Activated effector memory CD4-positive, alpha-beta T cell treated with anti-CD3 and anti-CD28 coated beads, Interleukin-2, amount 50 U/mL, for 16 hours (primary cell): ENCODE measurements at places on chromosomes 2 and 18.

DNA sequence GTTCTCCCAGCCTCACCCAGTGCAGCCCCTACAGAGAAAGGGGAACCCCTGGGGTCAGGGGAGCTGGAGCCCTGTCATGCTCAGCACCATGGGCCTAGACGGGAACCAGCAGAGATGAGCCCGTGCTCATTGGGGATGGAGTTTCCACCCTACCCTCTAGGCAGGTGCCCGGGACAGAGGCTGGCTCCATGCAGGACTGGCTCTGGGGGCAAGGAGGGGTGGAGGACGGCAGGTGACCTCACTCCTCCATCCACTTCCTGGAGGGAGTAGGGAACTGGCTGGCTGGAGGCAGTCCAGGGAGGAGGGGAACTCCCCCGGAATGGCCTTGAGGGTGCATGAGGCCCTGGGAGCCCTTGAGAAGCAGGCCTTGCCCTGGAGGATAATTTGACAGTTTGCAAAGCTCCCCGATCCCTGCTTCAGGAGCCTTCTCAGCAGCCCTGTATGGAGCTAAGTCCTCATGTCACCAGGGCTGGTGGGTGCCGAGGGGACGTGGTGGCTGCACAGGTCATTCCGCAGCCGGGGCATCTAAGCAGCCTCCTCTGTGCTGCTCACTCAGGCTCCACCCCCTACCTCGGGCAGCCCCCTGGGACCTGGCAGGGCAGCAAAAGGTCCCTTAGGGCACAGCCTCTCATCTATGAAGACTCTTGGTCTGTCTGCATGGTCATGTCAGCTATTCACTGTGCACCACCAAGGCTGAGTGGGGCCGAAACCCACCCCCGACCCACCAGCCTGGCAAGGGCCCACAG lies 2.1 kb downstream of the NEURL3 start:
- no peak for DNase-seq

DNA sequence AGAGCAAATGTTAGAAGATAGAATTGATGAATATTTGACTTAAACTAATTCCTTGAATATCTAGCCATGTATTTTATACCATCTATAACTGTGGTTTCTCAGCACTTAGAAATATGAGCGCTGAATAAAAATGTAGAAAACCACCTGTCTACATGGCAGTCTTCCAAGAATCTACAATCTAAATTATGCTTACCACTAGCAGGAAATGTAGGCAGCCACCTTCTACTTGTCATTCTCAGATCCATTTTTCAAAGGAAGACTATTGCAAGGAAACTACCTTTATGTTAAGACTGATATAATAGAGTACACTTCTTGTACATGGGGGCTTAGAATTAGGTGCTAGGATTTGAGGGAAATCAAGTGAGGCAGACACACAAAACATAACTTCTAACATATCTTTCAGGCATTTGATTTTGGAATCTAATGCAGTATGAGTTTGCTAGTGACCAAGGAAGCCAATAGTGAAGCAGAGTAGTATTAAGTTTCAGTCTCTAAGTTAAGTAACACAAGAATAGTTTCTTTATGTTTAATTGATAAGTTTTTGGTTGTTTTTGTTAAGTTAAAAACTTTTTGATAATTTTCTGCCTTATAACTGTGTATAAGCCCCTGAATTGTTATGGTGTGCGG lies 175.9 kb upstream of the ITGA4 start:
- DNase-seq = no peak

DNA sequence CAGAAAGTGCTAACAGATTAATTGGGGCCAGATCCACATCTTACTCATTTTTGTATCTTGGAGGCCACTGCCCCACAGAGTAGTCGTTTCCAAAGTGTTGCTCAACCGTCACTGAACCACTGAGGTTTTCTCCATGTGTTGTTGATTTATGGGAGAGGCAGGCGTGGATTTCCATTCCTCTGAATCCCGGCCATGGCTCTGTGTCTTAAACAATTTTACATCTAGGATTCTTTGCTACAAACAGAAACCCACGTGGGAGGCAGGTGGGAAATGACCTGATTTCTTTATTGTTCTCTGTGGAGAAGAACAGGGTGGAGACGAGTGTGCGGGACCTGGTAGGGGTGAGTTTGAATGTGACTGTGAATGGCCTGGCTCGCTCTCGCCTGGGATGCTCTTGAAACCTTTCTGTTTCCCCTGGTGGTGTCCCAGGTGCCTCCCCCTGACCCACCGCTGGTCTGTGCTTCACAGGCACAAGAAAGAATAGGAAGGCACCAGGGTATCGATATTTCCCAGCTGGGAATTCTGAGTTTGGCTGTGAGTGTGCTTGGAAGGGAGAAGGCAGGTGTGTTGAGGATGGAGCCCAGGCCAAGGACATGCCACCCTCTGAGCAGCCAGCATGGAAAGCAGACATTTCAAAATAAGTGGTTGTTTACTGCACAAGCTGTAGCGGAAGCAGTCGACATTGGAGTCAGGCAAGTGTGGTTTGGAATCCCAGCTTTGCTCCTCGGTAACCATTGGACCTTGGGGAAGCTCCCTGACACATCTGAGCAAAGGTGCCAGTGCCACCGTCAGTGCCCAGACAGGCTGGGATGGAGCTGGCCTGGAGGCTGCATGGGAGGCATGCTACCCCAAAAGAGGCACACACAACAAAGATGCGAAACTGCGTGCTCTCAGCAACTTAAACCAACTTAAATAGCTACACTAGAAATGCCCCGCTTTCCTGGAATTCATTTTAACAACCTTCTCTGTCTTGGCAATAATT lies 50.0 kb downstream of the LPIN1 start:
- no peak for DNase-seq

- no peak for DNase-seq
These were observed 24.8 kb upstream of the HDAC4 start for GRCh38 chr2:239425631-239426030.

DNA sequence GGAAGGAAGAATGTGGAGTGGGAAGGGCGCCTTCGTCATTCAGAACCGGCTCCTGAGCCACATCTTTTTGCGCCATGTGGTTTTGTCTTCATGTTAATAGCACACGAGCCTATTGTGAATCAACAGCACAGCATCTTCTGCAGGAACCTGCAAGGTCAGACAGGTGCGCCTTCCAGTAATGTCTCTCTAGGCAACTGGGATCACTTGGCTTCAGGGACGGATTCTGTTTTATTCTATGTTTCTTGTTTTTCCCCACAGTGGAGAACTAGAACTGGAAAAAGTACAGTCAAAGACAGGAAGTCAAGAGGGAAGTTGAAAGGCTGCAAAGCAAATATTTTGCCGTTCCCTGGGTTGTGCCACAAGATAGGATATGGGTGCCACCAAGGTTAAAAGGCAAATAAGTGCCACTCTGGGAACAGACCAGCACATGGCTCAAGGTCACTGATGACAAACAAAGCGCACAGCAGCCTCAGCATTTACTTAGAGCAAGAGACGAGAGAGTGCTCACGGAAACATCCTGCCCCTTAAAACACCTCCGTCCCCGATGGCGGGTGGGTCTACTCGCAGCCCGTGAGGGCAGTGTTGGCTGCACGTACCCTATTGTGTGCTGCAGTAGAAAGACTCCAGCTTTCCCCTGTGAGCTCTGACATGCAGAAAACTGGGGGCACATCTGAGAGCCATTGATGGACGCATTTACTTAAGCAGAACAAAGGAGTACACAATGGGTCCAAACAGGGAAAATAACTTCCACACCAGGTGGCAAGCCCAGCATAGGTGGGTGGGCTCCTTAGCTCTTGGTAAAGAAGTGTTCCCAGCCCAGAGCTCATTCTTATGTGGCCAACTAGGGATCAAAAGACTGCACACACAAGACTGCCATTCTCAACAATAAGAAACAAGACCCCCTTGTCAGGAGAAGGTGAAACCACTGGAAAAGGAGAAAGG lies 107.2 kb upstream of the PARD3B start:
- DNase-seq = no peak

- DNase-seq = no peak
These were observed 70.5 kb upstream of the DLX2 start for GRCh38 chr2:172173174-172173706.

GRCh38 chr2:241375300-241375699 lies 19.2 kb downstream of the FARP2 start:
- DNase-seq = no peak

- DNase-seq = no peak
These were observed 315.8 kb upstream of the KLHL29 start for GRCh38 chr2:23069156-23069555.

- no peak for DNase-seq
These were observed 93.8 kb upstream of the LDAH start for GRCh38 chr2:20916604-20917286.

- no peak for DNase-seq
These were observed 100.1 kb upstream of the UXS1 start for GRCh38 chr2:106294182-106294581.

- DNase-seq = no peak
These were observed 106.3 kb upstream of the CDCA7 start for GRCh38 chr2:173248381-173248780.

- peak; percentile 34 for DNase-seq
These were observed 68.4 kb downstream of the MCFD2 start for GRCh38 chr2:46847185-46847710.

DNA sequence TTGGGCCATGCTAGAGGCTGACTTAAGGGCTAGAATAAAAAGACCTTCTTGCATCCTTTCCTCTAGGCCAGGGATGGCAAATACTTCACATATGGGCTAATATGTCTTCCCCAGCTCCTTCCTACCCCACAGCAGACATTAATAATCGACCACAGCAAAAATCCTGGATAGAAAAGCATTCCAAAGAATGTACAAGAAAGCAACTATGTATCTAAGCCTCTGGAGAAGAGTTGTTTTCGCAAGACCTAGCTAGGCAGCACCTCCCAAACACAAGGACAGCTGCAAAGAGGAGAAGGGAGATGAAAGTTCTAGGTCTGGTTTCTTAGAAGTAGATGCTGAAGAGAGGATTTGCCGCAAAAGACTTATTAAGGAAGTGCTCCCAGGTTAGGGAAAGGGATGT lies 372.6 kb downstream of the SLC4A3 start:
- DNase-seq = no peak

- no peak for DNase-seq
These were observed 339.4 kb downstream of the BCL11A start for GRCh38 chr2:60213865-60214625.

GRCh38 chr2:96240341-96241038 lies 25.3 kb downstream of the TMEM127 start:
- DNase-seq = no peak

- DNase-seq = peak; percentile 86
These were observed 71.5 kb downstream of the CDC42EP3 start for GRCh38 chr2:37599688-37600525.

DNA sequence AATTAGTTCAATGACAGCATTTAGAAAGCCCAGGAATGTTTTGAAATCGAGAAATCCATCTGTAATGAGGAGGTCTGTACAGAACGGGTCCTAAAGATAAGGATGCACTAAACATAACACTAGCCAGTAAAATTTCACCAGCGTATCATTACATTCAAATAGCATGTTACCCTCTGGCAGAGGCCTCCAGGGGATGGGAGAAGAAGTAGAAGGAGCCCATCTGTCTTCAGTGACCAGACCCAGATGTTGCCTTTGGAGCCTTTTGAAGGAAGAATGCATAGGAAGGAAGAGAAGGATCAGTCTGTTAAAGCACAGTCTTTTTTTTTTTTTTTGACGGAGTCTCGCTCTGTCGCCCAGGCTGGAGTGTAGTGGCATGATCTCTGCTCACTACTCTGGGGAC lies 86.1 kb upstream of the BCL2L11 start:
- no peak for DNase-seq

DNA sequence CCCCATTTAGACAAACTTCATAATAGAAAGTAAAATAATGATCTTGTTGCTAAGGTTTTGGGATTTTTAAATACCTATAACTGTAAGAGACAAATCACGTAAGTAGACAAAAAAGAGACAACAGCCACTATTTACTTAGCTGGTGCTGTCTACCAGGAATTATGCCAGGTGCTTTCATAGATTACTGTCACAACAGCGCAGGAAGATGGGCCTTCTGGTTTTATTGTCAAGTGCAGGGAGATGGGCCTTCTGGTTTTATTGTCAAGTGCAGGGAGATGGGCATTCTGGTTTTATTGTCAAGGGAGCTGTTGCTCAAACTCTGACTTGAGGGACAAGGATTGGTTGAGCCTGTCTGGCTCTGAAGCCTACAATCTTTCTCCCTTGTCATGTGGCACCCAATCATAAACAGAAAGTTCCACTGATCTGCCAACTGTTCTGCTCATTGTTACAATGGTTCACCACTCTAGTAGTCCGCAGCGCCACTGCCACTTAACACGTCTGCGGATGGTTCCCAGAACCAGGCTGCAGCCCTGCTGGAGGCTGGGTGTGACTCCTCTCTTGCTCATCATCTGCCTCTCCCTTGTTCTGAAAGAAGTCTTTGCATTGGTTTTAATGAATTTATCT lies 95.0 kb downstream of the RNF144A start:
- DNase-seq = no peak

GRCh38 chr2:232539298-232540231 lies at the start of gene CHRNG:
Gene CHRNG (plus strand): TSS chr2:232539692. CDS start chr2:232539748, 56 bp downstream.
- peak; percentile 60 for DNase-seq

DNA sequence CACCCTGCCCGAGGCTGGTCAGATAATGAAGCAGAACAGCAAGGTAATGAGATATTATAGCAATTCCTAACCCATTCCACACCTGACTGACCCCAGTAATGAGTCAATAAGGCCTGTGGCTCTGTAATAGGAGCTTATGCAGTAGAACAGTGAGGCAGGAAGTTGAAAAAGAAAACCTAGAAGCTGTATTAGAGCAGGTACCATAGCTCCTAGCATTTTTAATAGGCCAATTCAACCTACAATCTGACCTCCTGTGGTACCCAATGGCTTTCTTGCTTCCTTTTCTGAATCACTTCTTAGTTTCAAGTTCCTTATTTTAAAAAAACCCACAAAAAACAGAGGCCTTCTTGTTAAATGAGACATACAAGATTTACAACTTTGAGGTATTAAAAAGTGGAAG lies 43.6 kb upstream of the MAP2 start:
- no peak for DNase-seq

- no peak for DNase-seq
These were observed 208.6 kb upstream of the APCDD1 start for GRCh38 chr18:10245846-10246175.

DNA sequence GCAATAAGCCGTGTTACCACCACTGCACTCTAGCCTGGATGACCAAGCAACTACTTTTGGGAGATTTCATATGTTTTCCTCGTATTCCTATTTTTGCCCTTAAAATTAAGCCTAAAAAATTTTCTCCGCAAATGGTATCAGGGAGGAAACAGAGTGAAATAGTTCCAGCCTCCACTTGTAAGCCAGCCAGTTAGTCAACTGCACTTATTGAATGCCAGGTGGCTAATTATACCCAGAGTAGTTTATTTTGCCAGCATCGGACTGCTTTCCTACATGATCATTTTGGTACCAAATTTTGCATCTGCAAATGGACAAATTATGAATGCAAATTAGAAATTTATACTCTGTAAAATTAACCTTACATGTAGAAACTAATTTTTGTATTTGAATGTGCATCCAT lies 90.2 kb upstream of the ARHGAP28 start:
- DNase-seq = no peak

GRCh38 chr2:139622691-139623090 lies 842.5 kb upstream of the NXPH2 start:
- DNase-seq = no peak

DNA sequence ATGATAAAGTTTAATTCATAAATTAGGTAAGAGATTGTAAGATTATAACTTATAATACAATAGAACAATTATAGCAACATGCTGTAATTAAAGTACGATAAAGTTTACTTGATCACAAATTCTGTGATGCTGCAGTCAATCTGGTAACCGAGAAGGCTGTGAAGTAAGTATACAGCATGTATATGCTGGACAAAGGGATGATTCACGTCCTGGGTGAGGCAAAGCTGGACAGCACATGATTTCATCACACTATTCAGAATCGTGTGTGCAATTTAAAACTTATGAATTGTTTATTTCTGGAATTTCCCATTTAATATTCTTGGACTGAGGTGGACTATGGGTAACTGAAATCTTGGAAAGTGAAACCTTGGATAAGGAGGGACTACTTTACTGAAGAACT lies 522.2 kb upstream of the CNTNAP5 start:
- DNase-seq = no peak
